ENCODE measurements at places on chromosomes 12 and 14.

GRCh38 chr12:60704171-60704914 lies 1108.5 kb downstream of the SLC16A7 start:
- no peak for DNase-seq

- no peak for DNase-seq
Measured at GRCh38 chr12:553216-554000, 93.7 kb downstream of the B4GALNT3 start.

GRCh38 chr12:62713723-62714122 lies 221.2 kb downstream of the PPM1H start:
- DNase-seq, result no peak

GRCh38 chr12:17640615-17641014 lies 449.4 kb downstream of the RERGL start:
- DNase-seq, result no peak

DNA sequence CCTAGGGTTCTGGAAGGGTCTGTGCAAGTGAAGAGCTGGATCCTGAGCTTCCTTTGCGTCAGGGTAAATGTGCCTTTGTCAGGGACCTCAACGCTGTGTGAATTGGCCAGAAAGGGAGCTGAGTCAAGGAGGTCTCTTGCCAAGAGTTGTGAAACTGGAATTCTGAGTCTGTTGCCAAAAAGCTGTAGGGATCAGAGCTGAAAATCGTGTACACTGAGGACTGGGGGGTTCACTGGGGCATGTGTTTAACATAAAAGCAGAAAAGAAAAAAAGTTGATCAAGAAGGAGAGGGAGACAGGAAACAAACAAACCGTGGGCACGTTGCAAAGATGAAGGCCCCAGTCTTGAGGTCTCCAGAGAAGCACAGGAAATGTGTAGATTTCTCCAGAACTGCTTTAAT lies 1081.5 kb downstream of the VRK1 start:
- no peak for DNase-seq

- DNase-seq, result no peak
Measured at GRCh38 chr12:21434699-21435098, 2.8 kb upstream of the PYROXD1 start.

DNA sequence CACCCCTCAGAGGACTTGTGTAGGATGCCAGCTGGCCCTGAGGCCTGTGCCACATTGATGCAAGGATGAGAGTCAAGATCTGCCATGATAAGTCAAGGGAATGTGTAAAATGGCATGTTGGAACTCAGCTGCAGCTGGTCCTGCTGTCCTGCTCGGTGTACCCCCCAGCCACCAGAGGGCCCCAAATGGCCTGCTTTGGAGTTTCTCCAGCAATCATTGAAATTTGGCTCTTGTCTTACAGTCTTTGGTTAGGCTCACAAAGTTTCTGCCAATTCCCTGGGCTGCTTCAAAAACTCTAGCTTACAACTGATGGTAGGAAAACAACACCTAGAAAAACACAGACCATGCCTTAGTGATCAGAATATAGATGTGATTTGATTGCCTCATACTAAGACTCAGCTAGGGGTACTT lies 76.8 kb downstream of the HSD17B6 start:
- DNase-seq, result no peak

GRCh38 chr12:93167841-93168492 lies 209.8 kb upstream of the NUDT4 start:
- DNase-seq, result no peak

DNA sequence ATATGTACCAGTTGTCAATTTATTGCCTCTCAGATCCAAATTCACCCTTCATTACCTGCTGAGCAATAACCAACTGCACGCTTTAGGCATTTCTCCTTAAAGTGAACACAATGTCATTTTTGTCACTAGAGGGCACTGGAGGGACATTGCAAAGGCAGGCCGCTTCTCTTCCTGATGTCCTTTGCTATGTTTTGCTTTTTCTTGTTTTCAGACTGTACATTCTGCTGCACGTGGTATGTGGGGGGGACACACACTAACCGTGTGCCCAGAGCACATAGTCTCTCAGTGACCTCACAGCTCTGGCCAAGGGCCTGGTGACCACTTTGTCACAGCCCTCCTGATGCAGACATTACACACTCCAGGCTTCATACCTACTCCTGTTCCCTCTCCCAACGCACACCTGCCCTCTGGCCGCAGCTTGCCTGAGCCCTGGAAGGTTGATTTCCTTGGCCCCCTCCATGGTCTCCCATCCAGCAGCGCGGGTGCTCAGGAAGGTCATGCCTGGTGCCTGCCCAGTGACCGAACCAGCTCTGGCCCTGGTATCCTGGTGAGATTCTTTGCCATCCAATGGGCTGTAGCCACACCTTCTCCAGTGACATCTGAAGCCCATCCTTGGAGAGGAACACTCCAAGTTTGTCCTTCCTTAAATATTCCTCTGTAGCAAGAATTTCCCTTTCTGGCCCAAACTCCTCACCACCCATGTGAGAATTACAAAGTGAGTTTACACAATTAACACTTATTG lies 39.9 kb downstream of the MYO1H start:
- DNase-seq, result no peak

DNA sequence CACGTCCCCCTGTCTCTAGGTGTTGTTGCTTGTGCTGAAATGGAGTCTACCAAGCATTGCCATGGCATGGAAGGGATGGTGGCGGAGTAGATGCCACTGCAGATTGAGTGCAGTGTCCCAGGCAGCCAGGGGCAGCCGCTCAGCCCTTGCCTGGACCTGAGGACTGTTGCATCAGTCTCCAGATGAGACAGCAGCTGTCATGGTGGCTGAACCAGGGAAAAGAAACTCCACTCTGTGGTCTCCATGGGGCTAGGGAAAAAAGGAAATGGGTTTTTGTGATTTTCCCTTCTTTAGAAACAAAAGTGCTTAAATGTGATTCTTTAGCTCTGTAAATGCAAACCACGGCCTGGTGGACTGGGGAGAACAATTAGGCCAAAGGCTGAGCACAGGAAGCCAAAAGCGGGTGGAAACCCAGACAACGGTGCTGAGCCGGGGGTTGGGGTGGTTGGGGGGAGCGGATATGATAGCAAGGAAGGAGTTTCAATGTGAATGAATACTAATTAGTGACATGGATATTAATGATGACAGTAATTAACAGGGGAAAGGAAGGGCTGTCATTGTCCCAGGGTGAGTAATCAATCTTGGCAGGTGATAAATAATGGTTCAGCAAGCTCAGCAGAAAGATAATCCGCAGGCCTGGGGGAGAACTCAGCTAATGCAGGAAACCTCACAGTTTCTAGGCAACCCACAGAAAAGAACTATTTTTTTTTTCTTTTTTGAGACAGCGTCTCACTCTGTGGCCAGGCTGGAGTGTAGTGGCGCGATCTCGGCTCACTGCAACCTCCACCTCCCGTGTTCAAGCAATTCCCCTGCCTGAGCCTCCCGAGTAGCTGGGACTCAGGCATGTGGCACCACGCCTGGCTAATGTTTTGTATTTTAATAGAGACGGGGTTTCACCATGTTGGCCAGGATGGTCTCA lies 442.6 kb downstream of the DPF3 start:
- DNase-seq, result no peak

DNA sequence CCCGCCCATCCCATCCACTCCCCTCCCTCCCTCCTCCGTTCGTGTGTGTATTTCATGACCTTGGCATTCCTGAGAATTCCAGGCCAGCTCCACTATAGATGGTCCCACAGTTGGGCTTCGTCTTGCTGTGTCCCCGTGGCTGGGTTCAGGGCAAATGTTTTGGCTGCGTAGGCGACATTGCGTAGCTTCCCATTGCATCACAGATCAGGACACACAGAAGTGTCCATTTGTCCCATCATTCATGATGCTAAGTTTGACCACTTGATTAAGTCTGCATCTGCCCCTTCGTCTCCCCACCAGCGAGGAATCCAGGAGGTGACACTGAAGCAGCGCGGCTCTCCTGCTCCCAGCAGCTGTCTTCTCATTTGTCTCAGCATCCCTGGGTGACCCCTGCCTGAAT lies 38.6 kb upstream of the MMP17 start:
- DNase-seq, result no peak

DNA sequence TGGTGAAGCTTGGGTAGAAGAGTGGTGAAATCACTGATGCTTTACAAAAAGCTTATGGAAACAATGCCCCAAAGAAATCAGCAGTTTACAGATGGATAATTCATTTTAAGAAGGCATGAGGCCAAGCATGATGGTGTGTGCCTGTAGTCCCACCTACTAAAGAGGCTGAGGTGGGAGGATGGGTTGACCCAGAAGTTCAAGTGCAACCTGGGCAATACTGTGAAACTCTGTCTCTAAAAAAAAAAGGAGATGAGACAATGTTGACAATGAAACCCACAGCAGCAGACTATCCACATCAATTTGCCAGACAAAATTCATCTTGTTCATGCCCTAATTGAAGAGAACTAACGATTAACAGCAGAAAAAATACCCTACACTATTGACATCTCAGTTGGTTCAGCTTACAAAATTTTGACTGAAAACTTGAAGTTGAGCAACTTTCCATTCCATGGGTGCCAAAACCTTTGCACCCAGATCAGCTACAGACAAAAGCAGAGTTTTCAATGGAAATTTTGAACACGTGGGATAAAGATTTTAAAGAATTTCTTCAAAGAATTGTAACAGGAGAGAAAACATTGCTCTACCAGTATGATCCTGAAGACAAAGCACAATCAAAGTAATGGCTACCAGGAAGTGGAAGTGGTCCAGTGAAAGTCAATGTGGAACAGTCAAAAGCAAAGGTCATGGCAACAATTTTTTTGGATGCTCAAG lies 26.7 kb downstream of the BTG1 start:
- DNase-seq, result no peak

- DNase-seq, result no peak
Measured at GRCh38 chr12:4960030-4960429, 50.3 kb downstream of the KCNA1 start.

DNA sequence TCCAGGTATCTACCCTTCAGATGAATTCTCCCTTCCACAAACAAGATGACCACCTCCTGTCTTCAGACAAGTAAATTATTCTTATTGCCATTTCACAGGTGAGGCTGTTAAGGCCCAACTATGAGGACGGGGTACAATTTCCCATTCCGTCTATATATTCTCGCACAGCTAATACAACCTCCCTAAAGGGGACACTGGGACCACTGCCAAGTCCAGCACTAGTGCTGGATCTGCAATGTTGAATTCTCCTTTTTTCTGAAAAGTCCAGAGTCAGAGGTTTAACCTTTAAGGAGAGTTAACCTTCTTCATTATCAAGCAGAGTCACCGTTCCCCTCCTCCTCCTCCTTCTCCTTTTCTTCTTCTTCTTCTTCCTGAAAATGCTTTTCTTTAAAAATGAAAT lies 130.4 kb upstream of the PARP11 start:
- no peak for DNase-seq

GRCh38 chr12:5088586-5089264 lies 45.0 kb downstream of the KCNA5 start:
- no peak for DNase-seq

GRCh38 chr14:54132496-54132895 lies 175.9 kb upstream of the BMP4 start:
- no peak for DNase-seq

DNA sequence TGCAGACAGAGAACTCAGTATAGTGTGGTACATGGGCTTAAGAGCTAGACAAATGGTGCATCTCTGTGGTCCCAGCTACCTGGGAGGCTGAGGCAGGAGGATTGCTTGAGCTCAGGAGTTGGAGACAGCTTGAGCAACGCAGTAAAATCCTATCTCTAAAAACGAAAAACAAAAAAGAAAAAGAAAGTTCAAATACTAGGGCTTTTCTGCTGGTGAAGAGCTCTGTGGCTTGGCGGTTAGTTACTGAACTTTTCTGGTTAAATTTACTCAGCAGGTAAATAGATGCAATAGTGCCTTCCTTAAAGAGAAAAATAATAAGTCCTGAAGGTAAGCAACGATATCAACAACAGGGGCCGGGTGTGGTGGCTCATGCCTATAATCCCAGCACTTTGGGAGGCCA lies 31.4 kb upstream of the RAP1B start:
- DNase-seq, result no peak

DNA sequence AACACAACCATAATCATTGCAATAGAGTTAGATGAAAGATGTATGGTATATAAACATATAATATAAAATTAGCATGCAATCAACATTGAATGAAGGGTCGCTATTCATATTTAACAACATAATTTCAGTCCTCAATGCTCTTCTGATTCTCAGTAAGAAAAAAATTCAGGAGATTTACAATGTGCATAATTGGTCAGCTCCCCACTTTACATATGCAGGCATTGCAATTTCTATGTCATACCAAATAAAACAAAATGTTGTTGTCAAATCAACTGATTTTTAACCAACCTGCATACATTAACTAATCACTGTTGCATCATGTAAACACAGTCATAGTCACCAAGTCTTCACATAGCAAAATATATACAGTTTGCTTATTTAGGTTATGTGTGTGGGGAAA lies 5.2 kb upstream of the SLCO1A2 start:
- no peak for DNase-seq

GRCh38 chr14:74308695-74309094 lies 6.0 kb upstream of the ABCD4 start:
- DNase-seq, result no peak

DNA sequence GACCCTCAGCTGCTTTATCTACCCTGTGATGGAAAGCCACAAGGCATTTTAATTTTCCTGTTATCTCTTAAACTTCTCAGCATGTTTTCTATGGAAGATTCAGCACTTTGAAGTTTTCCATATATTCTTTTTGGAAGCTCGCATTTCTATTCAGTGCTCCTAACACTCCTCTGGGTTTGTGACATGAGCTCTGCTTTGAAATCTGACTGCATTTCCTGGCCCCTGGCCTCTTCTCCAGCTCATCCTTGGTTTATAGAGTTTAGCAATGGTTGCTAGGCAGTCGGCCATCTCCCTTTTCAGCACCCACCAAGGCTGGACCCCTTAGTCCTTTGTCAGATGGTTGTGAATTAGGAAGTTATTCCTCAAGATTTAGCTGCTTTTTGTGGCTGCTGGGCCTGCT lies 150.6 kb downstream of the KCNA5 start:
- DNase-seq, result no peak

- DNase-seq, result no peak
Measured at GRCh38 chr12:121515615-121516014, 65.2 kb downstream of the KDM2B start.

DNA sequence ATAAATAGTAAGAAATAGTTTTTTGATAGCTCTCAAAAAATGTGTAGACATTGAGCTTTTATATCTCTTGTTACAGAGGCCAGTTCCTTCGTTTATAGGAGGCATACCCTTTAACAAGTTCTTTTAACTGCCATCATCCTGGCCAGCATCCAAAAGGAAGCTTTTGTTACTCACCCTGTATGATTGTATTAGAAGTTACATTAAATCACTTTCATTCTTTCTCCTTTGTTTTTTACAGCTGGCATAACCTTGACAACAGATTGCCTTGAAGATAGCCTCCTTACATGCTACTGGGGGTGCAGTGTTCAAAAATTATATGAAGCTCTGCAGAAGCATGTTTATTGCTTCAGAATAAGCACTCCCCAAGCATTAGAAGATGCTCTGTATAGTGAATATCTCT lies 20.1 kb downstream of the CGRRF1 start:
- no peak for DNase-seq

- DNase-seq, result no peak
Measured at GRCh38 chr12:7162691-7163114, 26.8 kb upstream of the PEX5 start.

Measured in activated CD4-positive, alpha-beta T cell treated with anti-CD3 and anti-CD28 coated beads for 1 hour (primary cell).